Ammon's horn (tissue), 1 donor: ENCODE measurements at places on chromosomes 3 and 15.

- DNase-seq, result no peak
Measured at GRCh38 chr3:87801409-87801808, 257.4 kb downstream of the CGGBP1 start.

- no peak for DNase-seq
Measured at GRCh38 chr3:187107989-187108388, 31.3 kb downstream of the RPL39L start.

DNA sequence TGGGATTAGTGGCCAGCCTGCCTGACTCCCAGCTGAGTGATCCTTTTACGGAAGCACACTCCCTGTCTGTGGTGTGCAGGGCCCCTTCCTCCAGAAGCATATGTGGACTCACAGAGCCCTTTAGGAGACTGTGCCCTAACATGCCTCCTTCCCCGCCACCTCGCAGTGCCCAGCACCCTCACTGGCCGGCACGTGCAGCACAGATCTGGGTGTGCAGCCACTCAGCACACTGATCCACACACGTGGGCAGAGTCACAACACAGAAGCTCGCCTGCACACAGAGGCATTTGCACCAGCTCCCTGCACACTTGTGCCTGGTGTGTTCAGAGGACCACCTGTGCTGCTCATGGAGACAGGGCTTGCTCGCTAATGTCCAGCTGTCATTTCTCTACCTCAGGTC, 23.6 kb upstream of the CSPG4 start:
- no peak for DNase-seq

GRCh38 chr3:14531856-14532395, 8.2 kb downstream of the GRIP2 start:
- DNase-seq, result no peak

- no peak for DNase-seq
Measured at GRCh38 chr3:156522673-156523072, 32.2 kb downstream of the SSR3 start.

- DNase-seq, result no peak
Measured at GRCh38 chr15:51237816-51238215, 100.6 kb downstream of the CYP19A1 start.

DNA sequence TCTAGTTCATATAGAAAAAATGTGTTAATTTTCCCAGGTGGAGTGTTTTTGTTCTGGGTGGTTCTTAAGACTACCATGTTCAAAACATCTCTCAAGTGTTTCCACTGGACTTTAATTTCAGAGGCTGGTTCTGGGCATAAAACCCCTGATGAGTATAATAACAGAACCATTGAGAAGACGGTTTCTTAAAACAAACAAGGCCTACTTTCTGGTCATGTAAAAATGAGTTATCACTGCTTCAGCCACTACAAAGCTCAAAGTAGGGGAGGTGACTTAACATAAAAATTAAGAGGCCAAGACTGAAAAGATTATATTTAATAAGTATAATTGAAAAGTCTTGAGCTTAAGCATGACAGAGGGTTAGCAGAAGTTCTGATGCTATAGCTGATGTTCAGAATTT, 33.8 kb downstream of the RYR3 start:
- no peak for DNase-seq

DNA sequence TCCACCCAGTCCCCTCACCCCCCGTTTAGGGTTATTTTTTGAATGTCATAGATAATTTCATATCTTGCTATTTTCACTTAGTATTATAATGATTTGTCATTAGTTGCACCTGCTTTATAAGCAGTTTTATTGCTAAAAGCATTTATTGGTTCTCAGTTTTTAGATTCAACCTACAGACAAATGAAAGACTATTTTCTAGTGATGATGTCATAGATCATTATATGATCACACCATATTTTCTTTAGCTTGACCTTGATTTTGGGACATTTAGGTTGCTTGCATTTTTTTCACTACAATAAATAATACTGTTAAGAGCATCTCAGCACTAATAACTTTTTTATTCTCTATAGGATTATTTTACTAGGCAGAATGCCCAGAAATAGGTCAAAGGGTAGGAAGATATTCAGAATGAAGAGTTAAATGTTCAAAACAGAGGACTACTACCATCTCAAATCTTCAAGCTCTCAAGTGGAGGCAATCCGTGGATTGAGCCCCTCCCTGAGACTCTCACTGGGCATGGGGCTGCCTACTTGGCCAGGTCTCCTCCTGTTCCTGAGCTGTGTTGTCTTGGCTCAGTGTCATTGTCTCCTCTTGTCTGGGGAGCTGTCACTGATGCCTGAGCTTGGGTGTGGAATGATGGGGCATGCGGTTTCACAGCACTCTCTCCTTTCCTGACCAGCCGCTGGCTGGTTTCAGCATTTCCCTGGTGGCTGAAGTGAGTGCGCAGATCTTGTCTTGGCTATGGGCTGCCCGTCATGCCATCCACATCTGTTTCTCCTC, 28.4 kb downstream of the CHCHD6 start:
- no peak for DNase-seq

DNA sequence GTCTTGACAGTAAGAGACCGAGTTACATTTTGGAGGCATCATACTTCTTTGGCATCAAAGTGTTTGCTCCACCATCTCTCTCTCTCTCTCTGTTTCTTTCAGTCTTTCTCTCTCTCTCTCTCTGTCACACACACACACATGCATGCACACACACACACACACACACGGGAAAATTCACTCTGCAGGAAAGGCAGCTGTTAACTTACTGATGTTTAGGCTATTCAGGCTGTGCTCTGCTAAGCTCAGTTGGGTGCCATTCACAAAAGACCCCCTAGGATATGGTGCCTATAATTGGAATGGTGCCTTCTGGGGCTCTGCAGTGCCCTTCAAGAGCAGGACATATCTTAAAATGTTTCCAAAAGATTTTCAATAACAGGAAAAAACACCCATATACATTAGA, 78.2 kb downstream of the KCNH8 start:
- no peak for DNase-seq

GRCh38 chr3:67920969-67921368, 266.6 kb upstream of the SUCLG2 start:
- DNase-seq, result no peak

DNA sequence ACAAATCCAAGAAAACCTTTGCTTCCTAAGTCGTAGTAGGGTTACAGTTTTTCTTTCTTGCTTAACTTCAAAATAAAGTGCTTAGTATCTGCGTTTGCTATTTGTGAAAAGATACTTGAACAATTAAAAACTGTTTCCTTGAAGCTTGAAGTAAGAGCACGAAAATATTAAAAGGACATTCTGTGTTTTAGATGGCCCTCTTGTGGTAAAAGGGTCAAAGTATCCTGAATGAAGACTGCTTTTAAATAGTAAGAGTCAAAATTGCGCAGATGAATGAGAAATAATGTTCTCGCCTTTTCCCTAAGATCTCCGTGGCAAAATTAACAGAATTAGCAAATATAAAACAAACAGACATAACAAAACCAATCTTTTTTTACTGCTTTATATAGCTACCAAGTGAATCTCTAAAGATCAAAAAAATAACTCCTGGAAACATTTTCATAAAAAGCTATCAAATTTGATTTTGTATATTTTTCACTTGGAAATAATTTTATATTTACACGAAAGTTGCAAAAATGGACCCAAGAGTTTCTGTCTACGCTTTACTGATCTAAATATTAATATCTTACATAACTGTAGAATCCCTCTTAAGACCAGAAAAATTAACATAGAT, 175.4 kb downstream of the MBNL1 start:
- peak; percentile 79 for DNase-seq

GRCh38 chr3:105334138-105334882, 32.4 kb upstream of the ALCAM start:
- no peak for DNase-seq

GRCh38 chr3:57094575-57094974, 34.1 kb downstream of the SPATA12 start:
- DNase-seq, result no peak

GRCh38 chr3:121836481-121836880, 1.5 kb downstream of the EAF2 start:
- no peak for DNase-seq

DNA sequence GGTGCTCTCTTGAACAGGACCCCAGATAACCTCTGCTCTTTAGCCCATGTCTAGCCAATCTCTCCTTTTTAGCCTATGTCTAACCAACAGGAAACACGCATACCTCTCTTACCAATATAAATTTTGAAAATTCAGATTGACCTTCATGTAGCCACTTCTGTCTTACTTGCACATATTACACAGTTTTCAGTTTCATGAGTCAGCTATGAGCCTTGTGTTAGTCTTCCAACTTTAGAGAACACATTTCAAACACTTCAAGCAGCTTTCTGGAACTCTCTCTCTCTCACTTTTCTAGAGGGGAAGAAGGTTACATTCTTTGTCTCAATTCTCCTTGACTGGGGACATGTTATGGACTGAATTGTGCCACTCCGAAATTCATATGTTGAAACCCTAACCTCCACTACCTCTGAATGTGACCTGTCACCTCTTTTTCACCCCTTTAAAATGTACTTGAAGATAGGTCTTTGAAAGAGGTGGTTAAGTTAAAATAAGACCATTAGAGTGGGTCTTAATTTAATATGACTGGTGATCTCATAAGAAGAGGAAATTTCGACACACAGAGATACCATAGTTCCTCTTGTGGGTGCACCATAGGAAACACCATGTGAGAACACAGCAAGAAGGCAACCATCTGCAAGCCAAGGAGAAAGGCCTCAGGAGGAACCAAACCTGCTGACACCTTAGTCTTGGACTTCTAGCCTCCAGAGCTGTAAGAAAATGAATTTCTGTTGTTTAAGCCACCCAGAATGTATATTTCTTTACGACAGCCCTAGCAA, 480.3 kb upstream of the ALCAM start:
- DNase-seq, result peak; percentile 13

- DNase-seq, result peak; percentile 65
Measured at GRCh38 chr3:188389711-188390342, 235.9 kb downstream of the LPP start.

- DNase-seq, result no peak
Measured at GRCh38 chr15:49456166-49456565, 33.1 kb downstream of the FGF7 start.

GRCh38 chr3:146953511-146953981, 348.4 kb upstream of the PLSCR5 start:
- peak; percentile 20 for DNase-seq

- DNase-seq, result no peak
Measured at GRCh38 chr3:10169000-10169496, 4.3 kb downstream of the IRAK2 start.

GRCh38 chr3:182797876-182798275, 4.6 kb downstream of the ATP11B start:
- no peak for DNase-seq

- DNase-seq, result peak; percentile 59
Measured at GRCh38 chr15:44710236-44711095, 657 bp downstream of the PATL2 start.

DNA sequence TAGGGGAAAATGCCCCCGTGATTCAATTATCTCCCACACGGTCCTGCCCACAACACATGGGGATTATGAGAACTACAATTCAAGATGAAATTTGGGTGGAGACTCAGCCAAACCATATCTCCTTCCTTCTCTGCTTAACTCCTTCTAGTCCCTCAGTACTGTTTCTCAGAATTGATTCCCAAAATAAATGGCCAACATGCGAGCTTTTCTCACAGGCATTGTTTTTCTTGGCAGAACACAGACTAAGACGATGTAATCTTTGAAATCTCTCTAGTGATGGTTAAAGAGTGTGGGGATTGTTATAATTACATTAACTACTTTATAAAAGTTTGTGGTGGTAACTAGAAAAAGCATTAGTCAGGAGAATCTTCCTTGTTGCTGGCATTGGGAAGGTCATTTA, 366.5 kb downstream of the LPP start:
- no peak for DNase-seq

- peak; percentile 58 for DNase-seq
Measured at GRCh38 chr3:34387826-34388564, 589.6 kb downstream of the PDCD6IP start.

GRCh38 chr3:61532739-61533500, 28.5 kb upstream of the PTPRG start:
- DNase-seq, result no peak

- DNase-seq, result no peak
Measured at GRCh38 chr3:112199622-112200316, 66.7 kb upstream of the GCSAM start.

GRCh38 chr3:4341336-4341675, 38.1 kb downstream of the SETMAR start:
- no peak for DNase-seq

DNA sequence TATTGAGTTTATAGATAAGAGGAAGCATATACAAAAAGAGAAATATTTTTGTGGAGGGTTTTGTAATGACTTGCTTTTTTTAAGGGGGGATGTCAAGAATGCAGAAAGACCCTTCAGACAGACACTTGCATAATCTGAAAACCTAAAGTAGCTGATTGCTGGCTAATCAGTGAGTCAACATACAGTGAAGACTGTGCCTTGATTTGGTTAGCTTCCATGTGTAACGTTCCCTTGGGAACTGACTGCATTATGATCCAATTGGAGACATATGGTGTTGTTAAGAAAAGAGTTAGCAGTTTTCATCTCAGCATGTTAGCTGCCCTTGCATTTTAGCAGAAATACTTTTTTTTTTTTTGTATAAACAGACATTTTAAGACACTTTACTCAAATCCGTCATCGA, 483.2 kb downstream of the RBMS3 start:
- peak; percentile 48 for DNase-seq

DNA sequence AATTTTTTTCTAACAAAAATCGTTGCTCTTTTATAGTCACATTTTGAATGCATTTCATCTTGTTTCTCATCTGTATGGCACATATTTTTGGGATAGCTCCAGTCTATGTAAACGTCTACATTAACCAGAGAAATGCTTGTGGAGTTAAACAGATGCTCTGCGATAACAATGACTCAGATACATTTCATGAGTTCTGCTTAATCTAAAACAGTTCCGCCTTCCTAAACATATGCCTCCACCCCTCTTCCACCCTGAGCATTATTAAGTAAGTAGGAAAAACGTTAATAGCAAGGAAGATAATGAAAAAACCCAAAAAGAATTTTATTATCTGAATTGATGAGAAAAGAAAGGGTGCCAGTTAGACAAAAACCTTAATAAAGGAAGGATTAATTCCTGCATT, 396.1 kb downstream of the TUSC7 start:
- DNase-seq, result no peak

GRCh38 chr3:146577662-146578061, 27.5 kb downstream of the PLSCR5 start:
- DNase-seq, result peak; percentile 58

DNA sequence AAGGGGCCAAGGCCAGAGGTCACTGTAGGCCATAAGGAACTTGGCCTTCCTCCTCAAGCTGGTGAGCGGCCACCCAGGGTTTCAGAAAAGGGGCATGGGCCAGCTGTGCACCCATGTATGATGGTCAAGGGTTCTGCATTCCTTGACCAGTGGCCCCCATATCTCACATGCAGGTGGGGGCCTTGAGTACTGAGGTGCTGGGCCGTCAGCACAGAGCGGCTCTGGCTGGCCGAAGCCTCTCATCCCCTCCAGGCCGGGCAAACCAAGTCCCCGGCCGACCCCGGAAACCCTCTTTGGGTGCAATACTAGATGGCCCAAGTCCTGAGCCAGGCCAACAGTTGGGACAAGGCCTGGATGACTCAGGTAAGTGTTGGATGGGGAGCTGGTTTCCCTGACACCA, 9.5 kb downstream of the ALG3 start:
- no peak for DNase-seq

- no peak for DNase-seq
Measured at GRCh38 chr3:87333393-87333892, 57.1 kb upstream of the POU1F1 start.
